Stomach (tissue), 19 donors: ENCODE measurements at places on chromosomes 3 and 15. TPM values are rescaled to one million over a fixed set of nuclear protein-coding genes. Genes with fewer than 3 reads are reported as not detected.
A peak's percentile ranks its signal among the peaks of the same experiment; 100 is the strongest.

The A4GNT gene
- not detected for total RNA-seq

DNA sequence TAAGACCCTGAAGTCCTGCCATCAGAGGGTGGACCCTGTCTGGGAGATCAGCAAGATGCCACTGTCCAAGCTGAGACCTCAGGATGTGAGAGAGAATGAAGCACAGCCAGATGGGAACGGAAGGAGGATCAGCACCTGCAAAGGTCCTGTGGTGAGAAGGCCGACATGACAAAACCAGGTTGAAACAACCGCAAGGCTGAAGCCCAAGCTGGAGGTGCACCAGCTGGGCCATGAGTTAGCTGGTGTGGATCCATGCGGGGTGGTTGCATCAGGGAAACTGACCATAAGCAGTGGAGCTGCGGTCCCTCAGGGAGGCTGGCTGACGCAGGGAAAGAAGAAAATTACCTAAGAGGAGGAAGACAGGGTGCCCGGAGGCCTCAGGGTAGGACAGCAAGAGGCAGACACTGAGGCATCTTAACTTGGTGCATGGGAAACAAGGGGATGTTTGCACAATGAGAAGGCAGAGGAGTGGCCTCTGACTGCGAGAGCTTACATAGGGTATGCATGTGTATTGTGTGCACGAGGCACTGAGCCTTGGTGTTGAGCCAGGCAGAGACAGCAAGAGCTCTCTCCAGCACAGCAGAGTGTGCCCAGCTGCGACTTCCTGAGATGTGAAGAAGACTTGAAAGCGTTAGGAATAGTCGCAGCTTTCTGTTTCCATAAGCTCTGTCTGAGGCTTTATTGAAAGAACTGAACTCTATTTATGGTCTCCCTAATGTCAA lies 497.7 kb downstream of the OCA2 start:
- DNase-seq, result no peak

The STXBP5L gene
- 12.8 TPM for total RNA-seq

DNA sequence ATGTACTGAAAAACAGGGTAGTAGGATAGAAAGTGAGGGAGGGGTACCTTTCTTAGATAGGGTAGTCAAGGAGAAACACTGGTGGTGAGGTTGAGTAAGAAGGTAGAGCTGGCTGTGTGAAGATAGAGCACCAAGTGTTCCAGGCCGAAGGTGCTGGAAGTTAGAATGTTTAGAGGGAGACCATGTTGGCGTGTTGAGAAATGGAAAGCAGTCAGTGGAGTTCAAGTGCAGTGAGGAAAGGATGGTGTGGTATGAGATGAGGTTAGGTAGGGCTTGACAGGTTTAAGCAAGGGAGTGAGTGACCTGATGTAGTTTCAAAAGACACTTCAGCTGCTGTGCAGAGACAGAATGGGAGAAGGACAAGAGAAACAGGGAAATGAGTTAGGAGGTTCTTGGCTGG lies 54.2 kb upstream of the CHST2 start:
- no peak for DNase-seq

DNA sequence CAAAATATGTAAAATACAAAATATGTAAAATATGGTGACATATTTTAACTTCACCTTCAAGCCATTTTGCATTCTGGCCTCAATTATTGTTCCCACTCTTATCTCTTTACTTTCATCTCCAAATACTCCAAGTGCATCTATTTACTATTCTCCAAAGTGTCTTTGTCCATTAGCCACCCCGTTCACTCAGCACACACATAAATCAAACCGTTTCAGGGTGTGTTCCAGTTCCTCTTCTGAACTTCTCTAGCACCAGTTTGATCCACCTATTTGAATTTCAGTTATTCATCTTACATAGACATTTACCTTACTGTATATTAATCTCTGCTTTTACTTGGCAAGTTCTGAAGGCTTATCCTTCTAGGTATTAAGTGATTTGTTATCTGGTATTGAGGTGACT lies 45.1 kb downstream of the SGO1 start:
- DNase-seq, result no peak

DNA sequence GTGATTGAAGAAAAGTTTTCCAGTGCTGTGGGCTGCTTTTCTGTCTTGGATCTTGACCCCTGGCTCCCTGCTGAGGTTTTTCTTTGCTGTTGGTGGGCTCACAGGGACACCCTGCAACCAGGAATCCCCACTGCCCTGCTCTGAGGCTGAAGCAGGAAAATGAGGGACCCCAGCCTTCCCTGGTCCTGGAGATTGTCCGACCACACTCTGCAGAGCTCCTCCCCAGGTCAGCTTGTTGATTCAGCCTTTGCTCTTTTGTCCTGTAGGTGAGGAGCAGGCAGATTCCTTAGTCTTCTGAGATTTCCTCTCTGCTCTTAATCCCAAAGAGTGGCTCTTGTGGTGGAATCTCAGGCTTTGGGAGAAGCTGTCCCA lies 194.5 kb downstream of the RPLP1 start:
- DNase-seq, result no peak

GRCh38 chr15:70140543-70141375 lies 43.0 kb upstream of the TLE3 start:
- DNase-seq, result peak; percentile 39

- no peak for DNase-seq
Observed at GRCh38 chr3:148856384-148856783, 8.7 kb upstream of the CPA3 start.

- DNase-seq, result peak; percentile 13
Observed at GRCh38 chr3:195224156-195224979, 46.6 kb downstream of the XXYLT1 start.

DNA sequence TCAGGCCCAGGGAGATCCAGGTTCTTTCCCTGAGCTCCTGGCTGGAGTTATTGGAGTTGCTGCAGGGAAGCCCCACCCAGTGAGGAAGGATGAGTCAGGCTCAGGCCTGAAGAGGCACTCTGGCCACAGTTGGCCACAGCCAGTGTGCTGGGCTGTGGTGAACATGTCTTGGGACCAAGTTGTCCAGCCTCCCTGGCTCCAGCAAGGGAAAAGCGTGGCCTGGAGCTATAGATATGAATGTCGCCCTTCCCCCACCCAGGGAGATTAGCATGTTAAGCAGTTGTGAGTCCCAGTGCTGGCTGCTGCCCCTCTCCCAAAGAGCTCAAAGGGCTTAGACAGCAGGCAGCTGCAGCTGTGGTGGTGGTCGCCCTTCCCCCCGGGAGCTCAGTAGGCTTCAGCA lies 963.2 kb downstream of the ROBO2 start:
- no peak for DNase-seq

DNA sequence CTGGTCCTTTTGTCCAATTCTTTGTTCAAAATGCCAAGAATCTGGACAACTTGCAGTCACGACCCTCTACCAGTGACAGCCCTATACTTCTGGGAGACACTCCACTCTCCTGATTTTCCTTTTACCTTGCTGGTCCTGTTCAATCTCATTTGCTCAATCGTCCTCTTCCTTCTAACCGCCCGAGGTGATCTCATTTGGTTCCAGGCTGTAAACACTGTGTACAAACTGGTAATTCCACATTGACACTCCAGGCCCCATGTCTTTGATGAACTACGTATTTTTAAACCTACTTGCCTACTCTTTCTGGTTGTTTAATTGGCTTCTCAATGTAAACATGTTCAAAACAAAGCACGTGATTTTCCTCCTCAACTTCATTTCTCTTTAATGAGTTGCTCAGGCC lies 23.7 kb upstream of the C3orf49 start:
- DNase-seq, result no peak

DNA sequence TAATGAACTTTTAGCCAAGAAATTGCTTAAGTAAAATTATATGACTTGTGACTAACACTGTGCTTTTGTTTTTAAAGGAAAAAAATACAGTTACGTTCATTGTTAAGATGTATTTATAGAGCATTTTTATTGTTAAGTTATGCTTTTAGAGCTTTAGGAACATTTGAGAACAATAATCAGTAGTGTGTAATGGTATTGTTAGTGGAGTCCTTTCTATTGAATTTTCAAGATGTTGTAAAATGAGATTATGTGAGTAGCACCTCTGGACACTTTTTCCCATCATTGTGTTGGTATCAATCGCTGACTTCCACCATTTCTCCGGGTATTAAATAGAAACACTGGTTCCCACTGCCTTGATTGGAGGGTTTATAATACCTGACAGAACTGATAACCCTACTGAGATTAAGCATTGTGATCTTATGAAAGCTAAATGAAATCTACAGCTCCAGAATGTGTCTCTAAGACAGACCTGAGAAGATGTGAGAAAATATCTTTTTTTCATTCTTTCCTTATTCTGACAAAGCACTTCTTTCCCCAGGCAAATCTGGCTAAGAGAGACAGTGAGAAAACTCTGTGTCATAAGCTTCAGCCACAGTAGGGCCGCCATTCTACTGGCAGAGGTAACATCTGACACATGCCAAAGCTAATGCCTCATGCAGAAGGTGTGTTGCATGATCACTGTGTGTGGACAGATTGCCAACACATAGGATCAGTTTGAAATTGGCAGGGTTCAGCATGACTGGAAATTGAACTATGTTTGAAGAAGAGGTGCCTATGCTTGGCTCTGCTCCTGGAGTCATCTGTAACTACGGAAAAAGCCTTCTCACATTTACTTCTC lies 610.8 kb downstream of the MECOM start:
- DNase-seq, result no peak

DNA sequence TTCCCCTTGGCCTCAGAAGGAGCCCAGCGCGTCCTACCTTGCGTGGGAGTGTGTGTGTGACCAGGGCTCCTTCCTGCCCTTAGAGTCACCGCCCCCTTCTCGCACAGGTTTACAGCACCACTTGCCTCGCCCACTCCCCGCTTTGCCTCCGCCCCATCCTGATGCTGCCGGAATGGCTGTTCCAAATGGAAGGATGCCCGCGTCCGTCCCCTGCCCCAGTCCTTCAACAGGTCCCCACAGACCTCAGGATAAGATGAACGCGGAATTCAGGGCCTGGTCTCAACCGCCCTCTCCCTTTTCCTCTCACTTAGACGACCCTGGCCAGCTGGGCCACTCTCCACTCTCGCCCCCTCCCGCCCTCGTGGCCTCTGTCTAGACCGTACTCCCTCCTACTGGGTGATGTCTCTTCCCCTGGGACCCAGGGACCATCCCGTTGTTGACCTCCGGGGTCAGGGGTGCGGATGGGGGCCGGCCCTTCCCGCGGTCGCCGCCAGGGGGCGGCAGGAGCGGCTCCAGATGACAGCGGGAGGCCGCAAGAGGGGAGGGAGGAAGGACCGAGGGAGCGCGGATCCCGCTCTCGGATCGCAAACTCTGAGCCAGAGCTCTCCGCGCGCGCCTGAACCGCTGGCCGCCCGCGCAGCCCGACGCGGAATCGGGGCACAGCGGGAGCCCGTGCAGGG lies at the start of gene THSD4:
TSS of gene THSD4 (plus strand) at position 585 of the 680 bp plus-strand sequence.
- DNase-seq, result peak; percentile 92

GRCh38 chr3:13463618-13464400 lies 16.3 kb upstream of the HDAC11 start:
- no peak for DNase-seq

The DPPA2 gene
- not detected for total RNA-seq

- no peak for DNase-seq
Observed at GRCh38 chr3:172321035-172321434, 127.2 kb downstream of the GHSR start.

The RBM5 gene
- total RNA-seq, result 290 TPM

The KBTBD13 gene
- not detected for total RNA-seq

The CCK gene
- total RNA-seq, result not detected

DNA sequence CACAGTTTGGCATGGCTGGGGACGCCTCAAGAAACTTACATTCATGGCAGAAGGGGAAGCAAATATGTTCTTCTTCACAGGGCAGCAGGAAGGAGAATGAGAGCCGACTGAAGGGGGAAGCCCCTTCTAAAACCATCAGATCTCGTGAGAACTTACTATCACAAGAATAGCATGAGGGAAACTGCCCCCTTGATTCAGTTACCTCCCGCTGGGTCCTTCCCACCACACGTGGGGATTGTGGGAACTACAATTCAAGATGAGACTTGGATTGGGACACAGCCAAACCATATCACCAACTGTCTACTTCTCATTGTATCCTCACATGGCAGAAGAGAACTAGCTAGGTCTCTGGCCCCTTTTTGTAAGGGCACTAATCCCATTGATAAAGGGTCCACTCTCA lies 30.5 kb downstream of the CCDC32 start:
- no peak for DNase-seq

DNA sequence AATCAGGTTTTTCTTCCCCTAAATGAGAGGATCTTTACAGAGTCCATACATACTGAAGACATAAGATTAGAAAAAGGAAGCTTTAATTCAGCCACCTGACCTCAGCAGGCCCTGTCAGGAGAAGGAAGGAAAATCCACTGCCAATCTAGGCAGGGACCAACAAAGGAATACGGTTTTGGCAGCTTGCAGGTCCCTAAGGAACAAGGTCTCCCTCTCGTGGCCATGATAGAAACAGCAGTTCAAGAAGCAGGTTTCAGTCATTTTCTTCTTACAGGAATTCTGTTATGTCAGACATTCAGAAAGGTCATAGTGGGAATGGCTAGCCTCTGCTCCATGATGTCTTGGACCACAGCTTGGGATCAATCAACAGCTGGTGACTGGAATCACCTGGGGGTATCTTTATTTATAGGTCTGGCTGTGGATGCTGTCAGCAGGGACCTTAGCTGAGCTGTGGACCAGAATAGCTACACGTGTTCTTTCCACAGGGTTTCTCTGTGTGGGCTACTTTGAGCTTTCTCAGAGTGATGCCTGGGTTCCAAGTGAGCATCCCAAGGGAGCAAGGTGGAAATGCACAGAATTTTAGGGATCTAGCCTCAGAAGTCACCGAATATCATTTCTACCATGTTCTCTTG lies 9.4 kb upstream of the CMSS1 start:
- peak; percentile 84 for DNase-seq

- peak; percentile 65 for DNase-seq
Observed at GRCh38 chr3:150751781-150752263, 11.1 kb downstream of the SIAH2 start.

DNA sequence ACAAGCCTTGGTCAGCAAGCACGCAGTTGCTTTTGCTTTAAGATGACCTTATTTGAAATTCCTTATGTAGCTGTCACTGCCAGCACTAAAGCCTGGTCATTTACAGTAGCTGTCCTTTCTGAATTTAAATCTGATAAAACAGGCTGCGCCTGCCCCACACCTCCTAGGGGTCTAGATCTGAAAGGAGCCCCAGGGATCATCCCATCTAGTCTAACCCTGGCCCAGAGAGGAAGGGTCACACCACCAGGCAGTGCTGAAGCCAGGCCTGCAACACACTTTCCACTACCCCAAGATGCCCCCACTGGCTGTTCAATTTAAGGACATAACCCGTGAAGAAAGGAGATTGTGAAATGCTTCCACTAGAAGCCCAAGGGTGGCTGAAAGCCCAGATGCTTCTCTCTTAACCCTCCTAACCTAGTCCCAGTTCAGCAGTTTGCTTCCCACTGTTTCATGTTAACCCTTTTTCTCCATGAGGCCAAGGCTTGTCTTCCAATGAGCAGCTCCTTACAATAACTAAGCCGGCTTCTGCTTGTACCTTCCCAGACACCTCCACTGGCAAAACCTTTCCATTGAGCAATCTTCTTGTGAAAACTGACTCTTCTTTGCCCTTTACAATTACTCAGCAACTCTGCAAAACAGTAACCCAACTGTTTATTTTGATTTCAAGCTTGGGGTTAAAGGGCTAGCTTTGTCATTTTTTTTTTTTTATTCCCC lies 198.9 kb upstream of the LPP start:
- DNase-seq, result no peak

GRCh38 chr3:57100046-57100695 lies 39.7 kb downstream of the SPATA12 start:
- DNase-seq, result peak; percentile 71
